BJ (cell line): ENCODE measurements at places on chromosomes 16 and 17.
A peak's percentile ranks its signal among the peaks of the same experiment; 100 is the strongest.

- DNase-seq, result no peak
Observed at GRCh38 chr17:7186241-7186640, 7.1 kb upstream of the ASGR1 start.

- DNase-seq, result no peak
Observed at GRCh38 chr17:14320734-14321475, 20.0 kb downstream of the HS3ST3B1 start.

GRCh38 chr16:86239381-86239780 is 270.9 kb upstream of the FOXF1 start:
- DNase-seq, result no peak

- no peak for DNase-seq
Observed at GRCh38 chr17:47244697-47245096, 8.9 kb upstream of the ITGB3 start.

GRCh38 chr17:43094129-43094835 is 30.9 kb downstream of the BRCA1 start:
- peak; percentile 44 for DNase-seq

GRCh38 chr16:85491058-85491771 is 121.9 kb upstream of the GSE1 start:
- DNase-seq, result no peak

- DNase-seq, result no peak
Observed at GRCh38 chr16:138049-138417, 440 bp downstream of the NPRL3 start.

GRCh38 chr17:10139577-10139976 is 58.8 kb downstream of the GAS7 start:
- DNase-seq, result no peak

DNA sequence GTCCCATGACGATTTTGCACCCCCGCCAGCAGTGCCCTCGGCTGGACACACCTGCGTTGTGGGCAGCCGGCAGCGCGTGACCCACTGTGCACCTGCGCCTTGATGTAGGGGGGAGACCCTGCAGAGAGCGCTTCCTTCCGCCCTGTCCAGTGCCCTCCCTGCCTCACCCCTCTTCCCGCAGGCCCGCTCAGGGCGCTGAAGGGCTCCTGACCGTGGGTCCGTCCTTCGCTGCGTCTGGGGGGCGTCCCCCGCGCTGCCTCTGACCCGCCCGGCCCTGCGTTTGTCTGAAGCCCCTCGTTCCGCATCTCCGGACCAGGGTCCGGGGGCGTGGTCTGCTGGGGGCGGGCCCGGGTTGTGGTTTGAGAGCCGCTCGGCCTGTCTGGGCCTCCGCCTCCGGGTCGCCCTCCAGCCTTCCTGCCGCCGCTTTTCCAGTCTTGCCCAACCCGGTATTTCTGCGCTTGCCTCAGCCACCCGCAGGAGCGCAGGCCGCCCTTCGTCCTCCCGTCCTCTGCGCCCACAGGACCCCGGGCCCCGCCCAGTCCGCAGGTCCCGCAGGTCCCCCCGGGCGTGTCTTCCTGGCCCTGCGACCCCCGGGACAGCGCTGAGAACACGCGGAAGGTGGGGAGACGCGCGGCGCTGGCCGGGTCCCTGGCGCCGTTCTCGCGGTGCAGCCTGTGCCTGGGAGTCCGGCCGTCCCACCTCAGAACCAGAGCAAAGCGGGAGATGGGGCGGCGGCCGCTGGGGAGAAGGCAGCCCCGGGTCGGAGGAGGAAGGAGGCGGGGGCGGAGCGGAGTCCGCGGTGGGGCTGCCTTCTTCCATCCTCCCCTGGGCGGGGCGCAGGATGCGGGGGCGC is 4.0 kb upstream of the IL17C start:
- DNase-seq, result no peak

- peak; percentile 97 for DNase-seq
Observed at GRCh38 chr17:17445925-17446665, 30.7 kb upstream of the MED9 start.

DNA sequence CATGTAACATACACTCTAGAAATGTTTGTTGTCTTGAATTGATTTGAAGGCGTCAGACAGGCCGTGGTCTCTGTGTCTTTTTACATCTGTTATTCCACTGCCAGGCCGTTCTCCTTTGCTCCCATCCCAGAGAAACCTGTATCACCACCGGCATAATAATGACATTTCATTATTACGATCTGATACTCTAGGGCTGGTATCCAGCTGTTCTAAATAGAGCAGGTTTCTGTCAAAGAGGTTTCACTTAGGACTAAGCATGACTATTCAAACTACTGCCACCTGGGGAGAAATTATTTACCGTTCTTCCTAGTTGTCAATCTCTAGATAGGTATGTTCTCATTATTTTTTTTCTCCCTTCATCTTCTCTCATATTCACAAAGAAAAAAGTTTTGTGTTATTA is 1016.2 kb upstream of the EEF2KMT start:
- DNase-seq, result no peak

DNA sequence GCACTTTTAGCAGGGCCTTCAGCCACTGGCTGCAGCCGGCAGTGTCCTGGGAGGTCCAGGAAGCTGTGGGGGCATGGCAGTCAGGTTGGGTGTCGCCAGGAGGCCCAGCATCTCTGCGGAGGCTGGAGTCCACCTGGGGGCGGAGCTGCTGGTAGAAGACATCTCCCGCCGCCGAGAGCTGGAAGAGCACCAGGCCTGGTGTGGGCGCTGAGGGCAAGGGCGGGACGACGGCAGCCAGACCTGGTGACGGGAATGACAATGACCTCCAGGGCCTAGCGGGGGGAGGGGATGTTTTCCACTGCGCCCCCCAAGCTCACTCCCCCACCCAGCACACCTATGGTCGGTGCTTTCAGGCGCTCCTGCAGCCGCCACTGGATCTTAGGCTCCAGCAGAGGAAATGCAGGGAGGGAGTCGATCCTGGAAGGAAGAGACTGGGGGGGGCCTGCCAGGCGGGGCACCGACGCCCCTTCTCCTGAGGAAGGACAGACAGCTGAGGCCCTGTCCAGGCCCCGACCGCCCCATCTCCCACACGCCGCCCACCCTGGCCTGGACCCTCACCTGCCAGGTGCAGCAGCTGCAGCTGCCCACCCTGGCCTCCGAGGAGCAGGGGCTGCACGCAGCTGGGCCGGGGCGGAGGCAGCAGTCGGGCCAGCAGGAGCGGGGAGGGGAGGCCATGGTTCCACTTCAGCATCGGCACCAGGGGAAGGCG is 7.1 kb downstream of the TAF1C start:
- DNase-seq, result no peak

- DNase-seq, result no peak
Observed at GRCh38 chr17:39818358-39819000, 45.6 kb downstream of the IKZF3 start.

DNA sequence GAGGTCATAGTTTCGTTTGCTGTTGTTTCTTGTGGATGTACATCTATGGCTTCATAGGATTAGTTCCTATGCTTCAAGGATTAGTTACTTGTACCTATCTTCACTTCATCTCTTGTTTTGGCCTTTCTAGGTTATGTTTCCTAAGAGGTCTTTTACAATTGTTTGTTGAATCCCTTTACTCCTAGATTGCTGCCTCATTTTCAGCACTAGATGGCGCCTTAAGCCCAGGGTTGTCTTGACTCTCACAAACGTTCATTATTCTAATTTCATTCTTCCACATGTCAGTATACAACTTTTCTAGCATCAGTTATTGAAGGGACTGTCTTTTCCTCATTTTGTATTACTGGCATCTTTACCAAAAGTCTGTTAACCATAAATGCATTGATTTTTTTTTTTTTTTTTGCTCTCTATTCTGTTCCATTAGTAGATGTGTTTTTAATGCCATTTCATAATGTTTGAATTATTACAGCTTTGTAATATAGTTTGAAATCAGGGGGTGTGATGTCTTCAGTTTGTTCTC is 45.0 kb upstream of the NACA2 start:
- no peak for DNase-seq

DNA sequence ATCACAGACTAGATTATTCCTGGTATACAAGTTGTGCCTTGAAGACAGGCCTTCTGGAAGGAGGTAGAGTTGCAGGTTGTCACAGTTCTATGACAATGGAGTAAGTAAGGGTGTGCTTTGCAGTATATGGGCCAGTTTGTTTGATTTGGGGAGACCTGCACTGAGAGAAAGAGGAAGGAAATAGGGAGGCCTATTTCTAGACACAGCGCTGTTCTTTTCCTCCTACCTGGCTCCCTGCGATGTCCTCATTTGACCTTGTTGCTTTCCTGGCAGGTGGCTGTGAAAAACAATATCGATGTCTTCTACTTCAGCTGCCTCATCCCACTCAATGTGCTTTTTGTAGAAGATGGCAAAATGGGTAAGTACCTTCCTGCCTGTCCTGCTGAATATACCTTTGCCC is 22.5 kb upstream of the RASL10B start:
- no peak for DNase-seq

GRCh38 chr16:23131931-23132621 is 17.2 kb downstream of the USP31 start:
- DNase-seq, result no peak

DNA sequence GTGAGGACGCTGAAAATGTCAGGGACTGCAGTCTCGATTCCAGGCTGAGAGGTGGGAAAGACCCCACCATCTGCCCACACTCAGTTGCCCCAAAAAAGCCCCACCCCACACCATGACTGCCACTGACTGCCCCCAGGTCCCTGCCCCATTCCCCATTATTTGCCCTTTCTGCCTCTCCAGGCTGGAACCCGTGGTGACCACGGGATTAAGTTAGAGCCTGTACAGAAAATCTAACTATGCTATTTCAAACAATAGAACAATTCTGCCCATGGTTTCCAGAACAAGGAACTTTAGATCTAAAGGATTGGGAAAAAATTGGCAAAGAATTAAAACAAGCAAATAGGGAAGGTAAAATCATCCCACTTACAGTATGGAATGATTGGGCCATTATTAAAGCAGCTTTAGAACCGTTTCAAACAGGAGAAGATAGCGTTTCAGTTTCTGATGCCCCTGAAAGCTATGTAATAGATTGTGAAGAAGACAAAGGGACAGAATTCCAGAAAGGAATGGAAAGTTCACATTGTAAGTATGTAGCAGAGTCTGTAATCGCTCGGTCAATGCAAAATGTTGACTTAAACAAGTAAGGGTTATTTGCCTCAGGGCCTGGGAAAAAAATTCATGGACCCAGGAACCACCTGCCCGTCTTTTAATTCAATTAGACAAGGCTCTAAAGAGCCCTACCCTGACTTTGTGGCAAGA is 14.4 kb downstream of the FLYWCH1 start:
- DNase-seq, result no peak

- peak; percentile 74 for DNase-seq
Observed at GRCh38 chr17:70905796-70906195, 736.5 kb downstream of the KCNJ2 start.

DNA sequence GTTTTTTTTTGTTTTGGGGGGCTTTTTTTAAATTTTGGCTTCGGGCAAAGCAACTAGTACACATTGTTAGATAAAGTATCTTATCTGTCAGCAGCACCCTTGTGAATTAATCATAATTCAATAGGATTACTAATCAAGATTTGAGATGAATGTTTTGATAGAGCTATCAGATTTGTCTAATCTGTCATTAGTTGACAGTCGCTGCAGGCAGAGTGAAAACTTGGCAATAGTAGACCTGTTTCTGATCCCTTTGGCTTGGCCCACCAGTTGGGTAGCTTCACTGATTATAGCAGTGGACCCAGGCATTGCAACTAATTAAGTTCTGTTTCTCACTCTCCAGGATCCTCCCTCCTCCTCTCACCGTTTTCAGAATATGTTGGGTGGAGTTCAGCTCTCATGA is 258.6 kb downstream of the IRX3 start:
- DNase-seq, result no peak

- no peak for DNase-seq
Observed at GRCh38 chr16:2147981-2148671, at the start of gene RAB26. TSS of gene RAB26 (plus strand) at chr16:2148625. CDS start at chr16:2148784, 159 bp downstream.

- no peak for DNase-seq
Observed at GRCh38 chr16:47004652-47005051, 31.2 kb upstream of the DNAJA2 start.

- no peak for DNase-seq
Observed at GRCh38 chr16:30548416-30549253, 9.5 kb downstream of the ZNF764 start.

DNA sequence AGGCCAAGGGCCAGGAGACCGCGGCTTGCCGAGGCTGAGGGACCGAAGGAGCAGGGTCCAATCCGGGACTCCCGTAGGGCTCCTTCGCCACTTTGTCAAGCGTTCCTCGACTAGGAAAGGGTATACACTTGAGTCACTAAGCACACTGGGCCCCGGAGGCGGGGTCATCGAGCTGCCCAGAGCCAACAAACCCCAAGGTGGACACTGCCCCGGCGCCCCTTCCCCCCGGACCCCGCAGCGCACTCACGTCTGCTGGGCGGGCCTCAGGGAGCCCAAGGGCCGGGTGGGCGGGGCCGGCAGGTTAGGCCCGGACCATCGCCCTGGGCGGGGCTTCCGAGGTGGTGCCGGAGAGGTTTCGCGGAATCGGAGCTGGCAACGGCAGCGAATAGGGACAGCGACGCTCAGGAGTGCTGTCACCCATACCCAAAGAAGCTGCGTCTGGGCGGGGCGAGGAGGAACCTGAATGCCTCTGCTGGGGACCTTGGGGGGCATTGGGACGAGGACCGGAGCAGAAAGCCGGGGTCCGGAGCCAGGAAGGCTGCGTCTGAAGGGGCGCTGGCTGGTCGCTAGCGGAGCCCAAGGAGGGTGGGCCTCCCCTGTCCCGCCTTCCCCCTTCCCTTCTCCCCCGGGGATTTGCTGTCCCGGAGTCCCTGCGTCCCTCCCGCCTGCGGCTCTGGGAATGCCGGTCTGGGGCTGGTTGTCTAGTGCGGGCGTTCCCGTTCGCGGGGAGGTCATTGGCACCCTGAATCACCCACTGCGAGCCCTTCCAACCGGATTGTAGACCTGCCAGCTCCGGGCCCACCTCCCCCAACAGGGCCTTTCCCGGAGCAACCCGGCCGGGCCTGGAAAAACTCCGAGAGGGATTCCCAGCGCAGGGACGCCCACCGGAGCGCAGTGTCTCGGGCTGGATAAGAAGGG is 118.2 kb upstream of the SMURF2 start:
- no peak for DNase-seq

GRCh38 chr17:76452127-76452659 is 759 bp downstream of the UBE2O start:
- no peak for DNase-seq

DNA sequence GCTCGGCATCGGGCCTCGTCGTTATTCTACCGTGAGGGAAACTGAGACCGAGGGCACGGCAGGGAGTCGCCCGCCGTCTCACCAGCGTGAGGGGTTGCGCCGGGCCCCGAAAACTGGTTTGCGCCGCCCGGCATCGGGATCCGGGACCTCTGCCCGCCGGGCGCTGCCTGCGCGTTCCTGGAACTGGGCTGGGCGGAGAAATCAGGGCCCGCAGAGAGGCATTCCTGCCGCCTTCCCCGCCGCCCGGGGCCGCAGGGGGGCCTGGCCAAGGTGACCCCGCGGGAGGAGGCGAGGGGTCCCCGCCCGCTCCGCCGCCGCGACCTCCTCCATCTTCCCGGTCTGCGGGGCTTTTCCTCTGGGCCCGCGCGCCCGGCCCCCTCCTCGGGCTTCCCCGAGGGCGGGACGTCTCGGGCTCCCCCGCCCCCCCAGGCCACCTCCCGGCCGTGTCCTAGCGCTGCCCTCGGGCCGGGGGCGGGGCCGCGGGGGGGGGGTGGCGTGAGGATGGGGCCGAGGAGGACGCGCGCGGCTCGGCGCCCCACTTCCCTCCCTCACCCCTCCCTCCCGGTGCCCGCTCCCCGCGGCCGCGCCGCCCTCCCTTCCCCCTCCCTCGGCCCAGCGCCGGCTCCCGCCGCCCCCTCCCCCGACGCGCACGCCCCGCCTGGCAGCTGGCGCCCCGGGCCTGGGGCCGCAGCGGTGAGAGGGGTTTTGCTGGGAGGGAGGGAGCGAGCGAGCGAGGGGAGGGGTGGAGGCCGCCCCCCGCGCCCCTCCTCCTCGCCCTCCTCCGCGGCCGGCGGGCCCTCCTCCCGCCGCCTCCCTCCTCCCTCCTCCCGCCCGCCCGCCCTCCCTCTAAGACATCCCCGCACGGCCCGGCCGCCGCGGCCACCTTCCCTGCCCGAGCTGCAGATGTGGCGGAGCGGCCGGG is at the start of gene GLIS2:
GLIS2 (plus strand) TSS at position 882 of the 922 bp plus-strand sequence. CDS start 16,214 bp downstream, outside the sequence.
- no peak for DNase-seq
